ENCODE measurements at places on chromosomes 1 and 21.
A peak's percentile ranks its signal among the peaks of the same experiment; 100 is the strongest.

DNA sequence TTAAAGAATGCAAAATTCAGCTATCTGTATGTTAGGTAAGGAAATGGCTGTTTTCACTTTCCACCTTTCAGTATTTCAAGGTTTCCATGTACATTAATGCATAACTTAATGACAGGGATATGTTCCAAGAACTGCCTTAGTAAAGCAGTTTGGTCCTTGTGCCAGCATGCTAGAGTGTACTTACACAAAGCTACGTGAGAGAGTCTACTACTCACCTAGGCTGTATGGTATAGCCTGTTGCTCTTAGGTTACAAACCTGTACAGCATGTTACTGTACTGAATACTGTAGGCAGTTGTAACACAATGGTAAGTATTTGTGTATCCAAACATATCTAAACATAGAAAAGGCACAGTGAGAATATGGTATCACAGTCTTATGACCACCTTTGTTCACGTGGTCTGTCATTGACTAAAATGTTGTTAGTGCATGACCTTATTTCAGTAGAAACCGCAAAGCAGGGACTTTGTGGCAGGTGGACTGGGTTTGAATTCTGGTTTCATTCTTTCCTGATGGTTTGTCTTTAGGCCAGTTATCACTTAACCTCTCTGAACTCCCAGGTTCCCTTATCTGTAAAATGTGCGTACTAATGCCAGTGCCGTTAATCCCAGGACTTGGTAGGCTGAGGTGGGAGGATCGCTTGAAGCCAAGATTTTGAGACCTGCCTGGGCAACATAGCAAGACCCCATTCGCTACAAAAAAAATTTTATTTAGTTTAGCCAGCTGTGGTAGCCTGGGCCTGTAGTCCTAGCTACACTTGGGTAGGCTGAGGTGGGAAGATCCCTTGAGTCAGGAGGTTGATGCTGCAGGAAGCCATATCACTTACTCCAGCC, 4.9 kb downstream of the SMYD2 start:
- DNase-seq, result no peak

GRCh38 chr1:103496014-103496635, 29.4 kb upstream of the RNPC3 start:
- DNase-seq, result no peak

GRCh38 chr1:204255966-204256365, 42.2 kb upstream of the GOLT1A start:
- peak; percentile 76 for DNase-seq

DNA sequence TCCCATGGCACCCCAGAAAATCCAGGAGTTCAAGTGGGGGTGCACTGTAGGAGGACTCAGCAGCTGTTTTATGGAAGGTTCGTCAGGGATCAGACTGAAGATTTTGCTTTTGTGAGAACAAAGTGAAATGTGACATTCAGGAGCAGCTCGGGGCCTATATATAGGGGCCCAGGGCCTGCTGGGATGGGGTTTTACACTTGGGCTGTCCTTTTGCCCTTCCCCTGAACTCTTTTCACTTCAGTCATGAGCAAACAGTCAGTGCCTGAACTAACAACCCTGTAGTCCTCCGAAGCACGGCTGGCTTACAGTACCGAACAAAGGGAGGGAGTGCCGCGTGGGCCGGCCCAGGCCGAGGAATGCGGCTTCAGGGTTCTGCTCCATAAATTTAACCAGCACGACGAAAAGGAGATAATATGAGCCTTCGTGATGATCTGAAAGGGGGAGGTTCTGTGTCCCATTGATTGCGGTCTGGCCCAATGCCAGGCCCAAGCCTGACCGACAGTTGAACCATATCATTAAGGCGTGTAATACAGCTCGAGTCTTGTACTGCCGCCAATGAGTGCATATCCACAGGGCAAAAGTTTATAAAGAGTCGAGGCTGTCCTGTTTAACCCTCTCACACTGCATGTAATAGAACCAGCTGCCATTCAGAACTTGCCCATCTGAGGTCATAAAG, 139.9 kb downstream of the DHRS3 start:
- DNase-seq, result no peak

DNA sequence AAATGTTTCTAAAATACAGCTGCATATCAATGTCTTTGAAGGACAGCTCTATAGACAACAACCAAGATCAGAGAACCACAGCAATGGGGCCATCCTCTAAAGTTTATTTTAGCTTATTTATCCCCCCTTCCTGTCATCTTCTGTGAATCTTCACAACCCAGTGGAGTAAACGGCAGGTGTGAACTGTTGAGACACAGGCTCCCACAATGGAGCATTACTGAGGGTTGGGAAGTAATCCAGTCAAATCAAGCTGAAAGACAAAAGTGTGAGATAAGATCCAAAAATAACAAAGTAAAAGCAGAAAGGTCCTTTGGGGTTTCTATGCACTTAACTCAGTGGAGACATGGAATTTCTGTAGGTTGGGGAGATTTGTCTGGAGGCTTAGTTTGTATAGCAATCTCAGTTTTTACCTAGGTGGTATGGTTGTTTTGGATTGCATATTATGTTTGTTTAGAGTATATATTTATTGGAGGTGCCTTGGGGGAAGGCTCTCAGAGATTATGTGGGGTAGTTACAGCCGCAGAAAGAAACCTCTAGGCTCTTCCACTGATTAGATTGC, 286.9 kb upstream of the ADGRL2 start:
- DNase-seq, result no peak

DNA sequence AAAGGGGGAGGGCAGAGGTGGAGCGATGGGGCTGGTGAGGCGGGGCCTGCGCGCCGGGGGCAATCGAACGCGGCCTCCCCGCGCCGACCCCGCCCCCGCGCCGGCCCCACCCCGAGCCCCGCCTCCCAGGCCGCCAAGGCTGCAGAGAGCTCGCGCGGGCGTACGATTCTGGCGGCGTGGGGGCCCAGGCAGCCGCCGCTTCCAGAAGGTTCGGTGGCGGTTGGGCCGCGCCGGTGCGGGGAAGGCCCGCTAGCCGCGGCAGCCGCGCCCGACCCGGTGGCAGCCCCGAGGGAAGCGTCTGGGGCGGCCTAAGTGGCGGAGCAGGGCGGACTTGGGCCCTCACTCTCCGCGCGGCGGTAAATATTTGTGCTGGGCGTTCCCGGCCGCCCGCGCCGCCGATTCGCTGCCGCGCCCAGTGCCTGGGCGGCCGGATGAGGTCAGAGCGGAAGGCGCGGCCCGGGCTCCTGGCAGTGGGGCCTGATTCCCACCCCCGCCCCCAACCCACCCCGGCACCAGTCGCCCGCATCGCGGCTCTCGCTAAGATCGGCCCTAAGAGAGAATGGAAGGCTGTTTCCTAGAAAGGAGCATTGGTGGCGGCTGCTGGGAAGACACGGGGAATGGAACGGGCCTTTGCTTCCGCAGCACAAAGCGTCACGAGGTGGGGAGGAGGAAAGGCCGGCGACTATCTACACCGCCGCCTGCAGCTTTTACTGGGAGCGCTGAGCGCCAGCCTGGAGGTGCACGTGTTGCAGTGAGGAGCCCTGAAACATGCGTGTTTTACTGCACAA, at the start of gene ACOT7:
TSS of gene ACOT7 (minus strand) at position 368 of the 788 bp plus-strand sequence. CDS start 368 bp downstream, outside the sequence.
- DNase-seq, result peak; percentile 30

- DNase-seq, result no peak
Measured at GRCh38 chr1:230570724-230571360, 71.4 kb upstream of the COG2 start.

DNA sequence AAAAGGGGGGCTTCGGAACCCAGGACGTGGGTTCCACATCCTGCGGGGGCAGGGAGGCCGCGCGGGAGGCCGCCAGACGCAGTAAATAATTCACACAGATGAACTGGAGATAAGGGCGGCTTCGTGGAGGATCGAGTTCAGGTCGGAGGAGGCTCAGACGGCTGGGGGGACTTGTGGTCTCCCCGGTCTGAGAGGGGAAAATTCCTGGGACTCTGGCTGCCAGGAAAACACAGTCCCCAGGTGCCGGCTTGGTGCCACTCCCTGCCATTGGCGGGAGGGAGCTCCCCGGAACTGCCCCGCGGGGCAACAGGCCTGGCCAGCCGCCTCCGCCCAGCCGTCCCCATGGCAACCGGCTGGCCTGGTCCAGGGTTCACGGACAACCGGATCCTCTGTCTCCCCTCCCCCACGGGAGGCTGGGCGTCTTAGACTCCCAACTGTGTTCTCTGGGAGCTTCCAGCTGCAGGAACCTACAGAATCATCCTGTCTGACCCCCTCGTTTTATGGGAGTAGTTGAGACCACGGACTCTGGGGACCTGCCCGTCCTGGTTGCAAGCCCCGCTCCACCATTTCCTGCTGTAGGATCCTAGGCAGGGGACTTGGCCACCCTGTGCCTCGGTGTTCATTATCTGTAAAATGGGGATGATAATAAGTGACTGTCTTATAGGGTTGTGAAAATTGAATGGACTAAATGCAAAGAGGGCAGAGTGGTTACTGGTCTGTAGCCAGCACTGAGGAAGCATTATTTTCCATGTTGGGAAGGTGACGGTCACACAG, 9.6 kb downstream of the CAMK2N1 start:
- no peak for DNase-seq

DNA sequence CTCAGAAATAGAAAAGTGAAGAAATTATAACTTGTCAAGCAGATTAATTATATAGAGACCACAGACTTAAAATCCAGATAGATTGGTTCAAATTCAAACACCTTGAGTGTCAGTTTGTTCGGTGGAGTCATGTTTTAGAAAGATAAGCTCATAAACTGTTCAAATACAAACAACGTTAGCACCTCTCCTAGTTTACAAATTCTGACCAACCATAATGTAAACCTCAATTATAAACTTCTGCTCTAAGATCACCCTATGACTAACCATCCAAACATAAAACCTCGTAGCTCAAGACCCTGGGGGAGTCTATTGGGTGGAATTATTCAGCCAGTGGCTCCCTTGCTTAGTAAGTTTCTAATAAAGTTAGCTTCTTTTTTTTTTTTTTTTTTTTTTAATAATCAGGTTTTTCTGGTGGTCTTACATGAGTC, 12.4 kb downstream of the CBR1 start:
- DNase-seq, result no peak

DNA sequence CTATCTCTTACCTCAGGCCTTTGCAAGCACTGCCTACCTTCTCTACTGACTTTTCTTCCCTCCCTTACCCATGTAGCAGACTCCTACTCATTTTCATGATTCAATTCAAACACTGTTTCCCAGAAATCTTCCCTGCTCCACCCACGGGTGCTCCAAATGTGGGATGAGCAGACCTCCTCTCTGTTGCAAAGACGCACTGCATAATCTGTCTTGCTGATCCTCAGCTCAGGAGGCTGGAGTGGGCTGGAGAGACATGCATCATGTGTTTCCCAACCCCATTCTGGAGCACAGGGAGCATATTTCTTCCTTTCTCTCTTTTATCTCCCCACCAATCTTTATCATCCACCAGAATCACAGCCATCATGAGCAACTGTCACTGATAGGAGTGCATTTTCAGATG, 459.9 kb upstream of the NFIA start:
- no peak for DNase-seq

- no peak for DNase-seq
Measured at GRCh38 chr21:41745971-41746743, 20.7 kb downstream of the RIPK4 start.

GRCh38 chr1:12369258-12369657, 139.4 kb downstream of the VPS13D start:
- DNase-seq, result no peak

- DNase-seq, result no peak
Measured at GRCh38 chr1:23577056-23578004, 18.0 kb upstream of the ID3 start.

GRCh38 chr1:94951046-94951445, 24.1 kb upstream of the CNN3 start:
- DNase-seq, result no peak

- DNase-seq, result no peak
Measured at GRCh38 chr1:55285834-55286233, 70.7 kb upstream of the USP24 start.

- no peak for DNase-seq
Measured at GRCh38 chr1:235069577-235070563, 58.8 kb downstream of the TOMM20 start.

DNA sequence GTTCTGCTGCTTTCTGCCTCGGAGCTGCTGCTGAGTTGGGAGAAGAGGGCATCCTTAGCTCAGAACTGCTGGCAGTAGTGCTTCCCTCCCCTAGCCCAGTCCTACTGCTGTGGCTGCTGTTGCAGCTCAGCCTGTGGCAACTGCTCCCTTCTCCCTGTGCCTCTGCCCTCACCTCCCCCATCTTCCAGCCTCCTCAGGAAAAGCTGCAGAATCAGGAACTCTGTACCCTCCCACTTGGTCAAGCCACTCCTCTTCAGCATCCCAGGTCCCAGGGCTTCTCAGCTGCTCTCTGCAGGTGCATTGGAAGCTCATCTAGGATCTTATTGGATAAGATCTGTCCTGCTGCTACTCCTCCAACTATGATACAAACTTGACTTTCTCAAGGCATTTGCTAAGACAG, 316.7 kb downstream of the BRINP2 start:
- peak; percentile 47 for DNase-seq

- DNase-seq, result no peak
Measured at GRCh38 chr21:46121286-46122221, 23.6 kb downstream of the COL6A2 start.

DNA sequence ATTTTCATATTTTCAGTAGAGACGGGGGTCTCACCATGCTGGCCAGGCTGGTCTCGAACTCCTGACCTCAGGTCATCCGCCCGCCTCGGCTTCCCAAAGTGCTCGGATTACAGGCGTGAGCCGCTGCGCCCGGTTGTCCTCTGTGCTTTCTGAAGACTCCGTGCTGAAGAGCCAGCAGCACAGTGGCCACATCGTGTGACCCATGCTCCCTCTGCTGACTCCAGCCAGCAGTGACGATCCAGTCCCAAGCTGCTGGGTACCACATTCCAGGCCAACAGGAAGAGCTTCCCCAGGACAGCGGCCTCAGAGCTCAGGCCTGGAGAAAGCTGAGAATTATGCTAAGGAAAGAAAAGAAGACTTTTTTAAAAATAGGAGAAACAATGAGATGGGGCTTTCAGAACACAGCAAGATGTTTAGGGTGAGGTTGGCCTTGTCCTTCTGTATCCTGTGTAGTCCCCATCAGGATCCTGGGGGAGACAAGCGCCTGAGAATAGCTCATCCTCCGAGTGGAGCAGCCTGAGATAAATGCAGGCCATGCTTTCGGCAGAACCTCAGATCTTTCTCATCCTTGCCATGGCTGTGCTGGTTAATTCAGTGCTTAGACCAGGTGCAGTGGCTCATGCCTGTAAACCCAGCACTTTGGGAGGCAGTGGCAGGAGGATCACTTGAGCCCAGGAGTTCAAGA, 207.1 kb downstream of the SLC35F3 start:
- DNase-seq, result peak; percentile 88

Measured in NT2/D1 (cell line).